Cortex of kidney (tissue), 1 donor: ENCODE measurements at places on chromosomes 16 and 17.

DNA sequence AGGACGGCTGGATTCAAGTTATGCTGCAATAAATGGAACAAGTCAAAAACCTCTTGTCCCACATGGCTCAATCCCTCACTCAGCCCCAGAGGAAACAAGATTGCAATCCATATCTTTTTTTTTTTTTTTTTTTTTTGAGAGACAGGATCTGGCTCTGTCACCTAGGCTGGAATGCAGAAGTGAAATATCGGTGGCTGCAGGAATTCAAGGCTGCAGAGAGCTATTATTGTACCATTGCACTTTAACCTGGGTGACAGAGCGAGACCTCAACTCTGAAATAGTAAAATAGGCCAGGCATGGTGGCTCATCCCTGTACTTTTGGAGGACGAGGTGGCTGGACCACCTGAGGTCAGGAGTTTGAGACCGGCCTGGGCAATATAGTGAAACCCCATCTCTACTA is 2.7 kb upstream of the PDE6G start:
- no peak for DNase-seq

DNA sequence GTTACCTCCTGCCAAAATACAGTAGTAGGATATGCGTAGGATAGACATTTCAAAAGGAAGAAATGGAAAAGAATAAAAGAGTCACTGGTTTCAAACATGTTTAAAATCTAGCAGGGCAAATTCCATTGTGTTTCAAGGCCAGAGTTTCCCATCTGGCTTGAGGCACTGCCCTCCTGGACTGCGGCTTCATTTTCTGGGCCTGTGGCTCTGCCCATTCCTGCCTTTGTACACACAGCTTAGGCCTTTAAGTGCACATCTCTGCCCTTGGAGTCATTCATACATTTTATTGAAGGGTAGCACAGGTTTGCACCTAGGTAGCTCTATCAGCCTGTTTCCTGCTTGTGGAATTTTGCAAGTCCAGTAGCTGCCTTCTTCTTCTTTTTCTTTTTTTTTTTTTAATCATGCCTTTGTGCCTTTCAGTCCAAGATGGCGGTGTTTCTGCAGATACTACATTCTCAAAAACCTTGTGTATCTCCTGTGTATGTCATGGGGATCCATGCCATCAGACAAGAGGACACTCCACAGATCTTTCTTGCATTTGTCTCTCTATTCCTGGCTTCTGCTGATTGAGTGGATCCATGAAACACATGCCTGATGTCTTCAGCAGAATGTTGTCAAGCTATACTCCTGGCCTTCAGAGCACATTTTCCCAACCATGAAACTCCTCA is 282.9 kb downstream of the BCAS3 start:
- DNase-seq: no peak

- DNase-seq: no peak
These were observed 422.3 kb downstream of the TMEM114 start for GRCh38 chr16:8168016-8168415.

DNA sequence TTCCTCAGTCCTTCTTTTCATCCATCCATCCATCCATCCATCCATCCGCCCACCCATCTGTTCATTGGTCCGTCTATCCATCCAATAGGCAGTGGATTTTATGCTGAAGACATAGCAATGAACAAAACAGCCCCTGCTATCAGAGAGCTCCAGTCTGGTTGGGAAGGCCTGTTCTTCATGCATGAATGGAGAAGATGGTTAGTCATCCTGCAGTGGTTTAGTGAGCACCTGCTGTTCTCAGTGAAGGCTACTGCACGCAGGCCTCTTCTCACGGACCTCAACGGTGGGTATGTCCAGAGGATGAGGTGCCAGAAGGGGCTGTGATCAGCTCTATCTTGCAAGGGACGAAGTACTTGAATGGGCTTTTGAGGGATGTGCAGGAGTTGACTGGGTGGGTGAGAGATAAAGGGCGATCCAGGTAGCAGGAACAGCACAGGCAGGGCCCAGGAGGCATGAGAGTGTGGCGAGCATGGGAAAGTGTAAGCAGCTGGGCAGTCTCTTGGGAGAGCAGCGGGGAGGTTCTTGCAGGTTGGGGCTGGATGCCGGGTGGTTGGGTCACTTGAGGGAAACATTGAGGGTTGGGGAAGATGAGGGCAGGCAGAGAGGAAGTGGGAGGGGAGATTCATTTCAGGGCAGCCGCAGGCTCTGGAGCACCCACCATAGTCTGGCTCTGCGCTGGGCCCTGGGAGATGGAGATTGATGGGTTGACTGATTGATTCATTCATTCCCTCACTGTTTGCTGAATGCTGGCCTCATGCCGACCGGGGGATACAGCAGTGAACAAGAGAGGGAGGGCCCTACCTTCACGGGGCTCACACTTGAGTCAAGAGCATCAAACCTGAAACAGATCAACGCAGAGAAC is 115.0 kb upstream of the CIBAR2 start:
- no peak for DNase-seq

DNA sequence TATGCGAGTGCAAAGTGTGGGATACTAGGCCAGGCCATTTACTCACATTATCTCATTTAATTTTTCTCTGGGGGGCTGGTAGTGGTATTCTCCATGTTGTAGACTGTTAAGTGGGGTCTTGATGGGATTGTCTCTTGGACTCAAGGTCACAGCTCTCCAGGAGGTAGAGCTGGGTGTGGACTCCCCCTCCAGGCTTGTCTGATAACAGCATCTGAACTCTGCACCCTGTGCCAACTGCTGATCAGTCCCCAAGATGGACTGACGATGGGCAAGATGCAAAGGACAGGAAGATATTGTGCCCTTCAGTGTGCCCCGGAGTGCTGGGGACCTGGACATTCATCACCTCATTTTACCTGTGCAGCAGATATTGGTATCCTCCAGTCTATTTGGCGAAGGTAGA is 147.8 kb downstream of the MSI2 start:
- no peak for DNase-seq

DNA sequence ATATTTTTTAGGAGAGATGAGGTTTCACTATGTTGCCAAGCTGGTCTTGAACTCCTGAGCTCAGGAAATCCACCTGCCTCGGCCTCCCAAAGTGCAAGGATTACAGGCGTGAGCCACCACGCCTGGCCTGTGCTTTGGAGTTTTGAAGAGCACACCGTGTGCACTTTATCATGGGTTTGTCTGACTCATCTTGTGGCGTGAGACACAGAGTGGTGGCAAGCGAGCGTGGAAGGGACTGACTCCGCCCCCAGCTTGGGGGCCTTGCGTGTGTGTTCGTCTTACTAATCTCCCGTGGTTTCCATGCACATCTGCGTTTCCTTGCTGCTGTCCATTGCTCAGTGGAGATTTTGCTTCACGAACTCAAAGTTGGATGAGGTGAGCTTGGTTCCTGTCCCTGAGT is 22.9 kb downstream of the CRAMP1 start:
- DNase-seq: no peak

- no peak for DNase-seq
These were observed 11.5 kb upstream of the TMEM106A start for GRCh38 chr17:43200127-43200526.

DNA sequence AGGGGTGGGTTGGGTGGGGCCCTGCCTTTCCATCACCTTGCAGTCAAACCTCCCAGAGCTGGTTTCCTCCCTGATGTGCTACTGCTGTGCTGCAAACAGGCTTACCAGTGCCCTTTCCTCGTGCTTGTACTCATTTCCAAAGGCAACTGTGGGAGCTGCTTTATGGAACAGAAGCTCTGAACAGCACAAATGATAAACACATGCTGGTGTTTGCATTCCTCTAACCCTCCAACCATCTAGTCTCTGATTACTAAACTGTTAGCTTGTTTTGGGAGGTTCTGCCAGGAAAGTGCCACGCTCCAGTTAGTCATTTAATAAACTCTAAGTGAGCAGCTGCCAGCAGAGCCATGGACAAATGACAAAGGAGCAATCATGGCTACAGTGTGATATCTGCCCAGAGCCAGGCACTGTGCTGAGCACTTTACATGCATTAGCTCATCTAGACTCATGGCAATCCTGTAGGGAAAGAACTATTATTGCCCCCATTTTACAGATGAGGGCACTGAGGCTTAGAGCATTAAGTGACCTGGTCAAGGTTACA is 110.4 kb downstream of the VAT1L start:
- DNase-seq: no peak

GRCh38 chr17:27555339-27555738 is 75.6 kb upstream of the LGALS9 start:
- DNase-seq: no peak

GRCh38 chr17:78707923-78708322 is 74.2 kb downstream of the CYTH1 start:
- DNase-seq: no peak

- no peak for DNase-seq
These were observed 195.7 kb upstream of the WSCD1 start for GRCh38 chr17:5874486-5874885.

DNA sequence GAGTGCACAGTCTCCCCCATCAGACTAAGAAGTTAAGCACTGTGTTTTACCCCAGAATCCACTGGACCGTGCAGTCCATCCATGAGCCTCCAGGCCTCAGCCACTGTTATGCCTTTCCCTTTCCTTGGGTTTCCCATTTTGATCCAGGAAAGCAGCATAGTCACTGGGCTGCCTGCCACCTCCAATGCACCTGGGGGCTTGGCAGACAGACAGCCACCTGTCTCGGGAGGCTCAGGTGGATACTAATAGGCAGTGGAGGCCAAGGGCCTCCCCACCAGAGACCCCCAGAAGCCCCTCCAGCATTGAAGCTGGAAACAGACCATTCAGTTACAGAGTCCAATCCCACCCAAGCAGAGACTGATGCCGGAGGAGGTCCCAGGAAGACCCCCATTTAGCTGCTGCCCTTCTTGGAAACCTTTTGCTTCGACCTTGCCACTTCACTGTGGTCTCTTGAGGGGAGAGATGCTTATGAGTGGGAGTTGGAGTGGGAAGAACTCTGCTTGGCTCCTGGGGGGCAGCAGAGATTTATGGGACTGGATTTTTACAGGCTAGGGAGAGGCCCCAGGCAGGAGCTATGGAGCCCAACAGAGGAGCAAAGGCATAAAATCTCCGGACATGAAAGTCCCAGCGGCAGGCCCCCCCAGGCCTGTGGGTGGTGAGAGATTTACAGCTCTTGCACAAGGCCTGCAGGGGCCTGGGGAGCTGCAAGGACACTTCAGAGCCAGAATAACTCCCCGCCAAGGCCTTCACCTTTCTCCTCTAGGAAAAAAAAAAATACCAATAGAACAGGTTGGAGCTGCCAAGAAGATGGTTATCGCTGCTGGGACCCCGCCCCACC is 12.2 kb upstream of the SP2 start:
- DNase-seq: no peak
